RKO (cell line): ENCODE measurements at places on chromosomes 12 and 14.
A peak's percentile ranks its signal among the peaks of the same experiment; 100 is the strongest.

DNA sequence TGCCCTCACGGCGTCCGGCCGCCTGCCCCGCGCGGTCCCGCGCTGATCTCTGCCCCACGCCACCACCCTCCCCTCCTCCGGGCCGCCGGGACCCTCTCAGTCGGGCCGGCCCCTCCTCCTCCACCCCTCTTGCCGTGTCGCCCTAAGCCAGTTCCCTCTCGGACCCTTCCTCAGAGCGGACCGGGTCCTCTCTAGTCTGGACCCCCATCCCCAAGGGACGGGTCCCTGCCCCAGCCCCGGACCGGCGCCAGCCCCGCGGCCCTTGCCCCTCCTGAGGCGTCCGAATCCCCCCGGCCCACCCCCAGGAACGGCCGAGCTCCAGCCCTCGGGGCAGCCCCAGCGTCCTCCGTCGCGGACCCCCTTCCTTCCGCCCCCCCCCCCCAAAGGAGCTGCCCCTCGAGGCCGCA, 485 bp downstream of the PPP4R4 start:
- no peak for DNase-seq

- no peak for DNase-seq
Observed at GRCh38 chr12:34604227-34604626, 581.9 kb downstream of the ALG10 start.

DNA sequence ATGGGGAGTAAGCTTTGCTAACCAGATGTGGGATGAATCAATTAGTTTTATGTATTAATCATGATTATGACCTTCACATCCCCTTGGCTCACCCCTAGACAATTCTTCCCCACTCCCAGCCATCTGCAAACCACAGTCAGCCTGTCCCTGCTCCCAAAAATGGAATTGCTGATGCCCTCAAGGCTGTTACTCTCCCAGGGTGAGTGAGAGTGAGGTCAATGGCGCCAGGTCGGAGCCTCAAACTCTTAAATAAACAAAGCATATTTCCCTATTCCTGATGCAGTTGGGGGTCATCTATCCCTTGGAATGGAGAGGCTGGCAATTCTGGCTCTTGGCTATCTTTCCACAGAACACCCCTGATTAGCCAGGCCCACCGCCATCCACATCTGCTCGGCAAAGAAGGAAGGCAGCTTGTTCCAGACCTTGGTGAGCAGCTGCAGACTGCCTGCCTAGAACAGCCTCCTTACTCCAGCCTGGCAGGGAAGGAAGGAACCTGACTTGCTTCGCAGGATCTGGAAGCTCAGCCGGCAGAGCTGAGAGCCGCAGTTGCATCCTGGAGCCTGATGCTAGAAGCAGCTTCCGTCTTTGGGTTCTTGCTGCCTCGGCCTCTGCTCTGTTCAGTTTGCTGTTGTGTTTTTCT, 57.0 kb downstream of the SMUG1 start:
- DNase-seq: no peak

DNA sequence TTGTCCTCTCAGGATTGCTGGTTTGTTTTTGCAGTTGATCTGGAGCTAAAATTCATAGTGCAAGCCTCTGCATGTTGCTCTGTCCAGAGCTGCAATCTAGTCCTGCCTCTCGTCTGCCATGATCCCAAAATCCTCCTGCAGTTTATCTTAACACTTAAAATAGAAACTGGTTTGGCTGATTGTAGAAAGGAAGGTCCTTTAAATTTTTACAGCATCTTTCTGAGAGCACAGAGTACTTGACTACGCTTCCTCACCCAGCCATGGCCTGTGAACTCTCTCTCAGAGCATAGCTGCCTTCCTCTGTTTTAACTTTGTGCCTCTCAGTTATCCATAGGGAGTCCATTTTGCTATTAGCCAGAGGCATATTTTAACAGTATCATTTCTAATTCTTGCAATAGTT, 877.1 kb downstream of the C12orf50 start:
- no peak for DNase-seq

DNA sequence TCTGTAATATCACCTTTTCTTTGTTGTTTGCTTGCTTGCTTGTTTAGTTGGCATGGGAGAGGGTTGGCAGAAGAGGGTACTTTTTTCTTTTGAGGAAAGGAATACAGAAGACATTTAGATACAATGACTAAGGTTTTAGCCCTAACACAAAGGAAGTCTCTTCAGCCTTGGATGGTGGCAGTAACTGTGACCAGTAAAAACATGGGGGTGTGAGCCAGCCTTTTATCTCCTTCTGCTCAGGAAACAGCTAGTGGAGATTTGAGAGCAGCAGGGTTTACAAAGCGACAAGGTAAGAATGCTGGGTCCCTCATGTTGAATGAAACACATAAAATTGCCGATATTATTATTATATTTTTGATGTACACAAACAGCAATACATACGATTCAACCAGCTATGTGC, 40.4 kb downstream of the SLC8A3 start:
- no peak for DNase-seq

DNA sequence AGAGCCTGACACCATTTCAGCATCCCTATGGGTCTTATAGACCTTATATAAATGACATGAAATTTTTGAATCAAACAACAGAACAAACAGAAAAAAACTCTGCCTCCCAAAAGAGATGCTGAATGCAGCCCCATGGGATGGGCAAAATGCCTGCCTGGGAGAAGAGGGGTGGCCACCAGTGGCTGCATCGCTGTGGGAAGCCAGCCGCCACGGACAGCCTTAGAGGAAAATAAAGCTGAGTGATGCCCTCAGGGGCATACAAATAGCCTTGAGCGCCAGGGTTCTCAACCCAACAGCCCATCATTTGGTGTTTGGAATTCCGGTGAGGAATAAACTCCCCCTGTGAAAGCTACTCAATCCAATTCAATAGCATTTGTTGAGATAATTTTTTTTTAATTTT, 22.9 kb downstream of the SYNE3 start:
- no peak for DNase-seq

- no peak for DNase-seq
Observed at GRCh38 chr12:123986374-123986965, 13.5 kb downstream of the ZNF664 start.

DNA sequence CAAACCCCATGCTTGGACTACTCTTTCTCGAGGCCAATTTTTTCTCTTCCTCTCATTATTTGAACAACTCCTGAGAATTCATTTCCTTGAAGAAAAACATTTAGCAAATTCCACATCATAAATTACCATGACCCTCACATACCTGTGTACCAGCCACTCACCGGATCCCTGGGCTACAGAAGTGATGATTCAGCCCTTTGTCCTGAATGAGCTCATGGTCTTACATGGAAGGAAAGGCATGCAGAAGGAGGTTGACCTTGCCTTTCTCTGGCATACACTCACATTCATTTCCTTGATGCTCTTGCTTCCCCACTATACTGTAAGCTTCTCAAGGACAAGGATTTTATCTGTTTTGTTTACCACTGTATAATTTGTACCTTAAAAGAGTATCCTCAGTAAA, 191.5 kb downstream of the SLC5A8 start:
- peak; percentile 62 for DNase-seq

DNA sequence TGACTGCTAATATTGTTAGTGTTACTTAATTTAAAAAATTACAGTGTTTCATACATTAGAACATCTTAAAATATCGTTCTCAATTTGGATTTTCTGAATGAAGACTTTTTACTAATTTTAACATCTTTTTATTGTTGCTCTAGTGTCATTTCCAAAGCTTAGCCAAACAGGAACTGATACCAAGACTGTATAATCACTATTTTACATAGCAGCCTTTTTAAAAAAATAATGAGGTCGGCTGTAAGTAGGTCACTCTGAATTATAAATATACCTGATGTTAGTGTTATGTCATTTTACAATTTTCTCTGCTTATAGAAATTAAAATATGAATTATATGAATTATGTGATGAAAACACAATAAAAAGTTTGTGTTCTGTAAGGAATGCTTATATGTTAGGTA, 321.5 kb downstream of the TMEM117 start:
- DNase-seq: no peak

DNA sequence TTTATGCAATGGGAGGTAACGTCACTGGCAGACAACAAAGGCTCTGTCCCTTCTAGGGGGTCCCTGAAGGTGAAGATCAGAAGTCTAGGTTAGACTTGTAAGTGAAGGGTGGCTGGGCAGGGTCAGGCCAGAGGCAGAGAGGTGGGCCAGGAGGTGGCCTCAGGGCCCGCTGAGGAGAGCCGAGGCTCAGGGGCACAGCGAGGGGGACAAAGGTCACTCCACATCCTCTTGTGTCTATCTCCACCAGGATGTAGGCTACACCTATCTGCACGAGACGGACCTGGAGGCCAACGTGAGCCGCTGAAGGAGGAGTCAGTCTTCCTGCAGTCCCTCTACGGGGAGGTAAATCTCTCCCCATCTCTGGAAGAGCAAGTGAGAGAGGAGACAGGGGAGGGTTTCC, 20.3 kb downstream of the KRT85 start:
- DNase-seq: no peak

- no peak for DNase-seq
Observed at GRCh38 chr12:1879633-1880032, 38.8 kb downstream of the CACNA2D4 start.

DNA sequence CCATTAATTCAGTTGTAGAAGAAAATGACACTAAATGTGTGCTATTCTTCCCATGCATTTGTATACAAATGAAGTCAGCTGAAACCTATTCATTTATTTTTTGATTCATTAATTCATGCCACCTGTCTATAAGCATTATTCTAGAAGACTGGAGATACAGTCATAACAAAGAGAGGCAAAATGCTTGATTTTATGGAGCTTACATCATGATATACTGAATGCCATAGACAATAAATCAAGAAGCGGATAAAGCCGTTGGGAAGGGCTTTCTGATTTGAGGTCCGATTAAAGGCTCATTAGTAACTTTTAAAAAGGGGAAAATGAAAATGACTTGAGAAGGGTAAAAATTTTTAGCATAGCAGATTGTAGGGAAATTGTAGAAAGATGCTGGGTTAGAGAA, 494.9 kb downstream of the RERGL start:
- DNase-seq: no peak

- DNase-seq: no peak
Observed at GRCh38 chr12:41013881-41014642, 174.1 kb upstream of the PDZRN4 start.

- peak; percentile 66 for DNase-seq
Observed at GRCh38 chr12:92134638-92135274, 10.9 kb downstream of the BTG1 start.

GRCh38 chr14:73467377-73467776, 9.0 kb upstream of the NUMB start:
- DNase-seq: no peak

DNA sequence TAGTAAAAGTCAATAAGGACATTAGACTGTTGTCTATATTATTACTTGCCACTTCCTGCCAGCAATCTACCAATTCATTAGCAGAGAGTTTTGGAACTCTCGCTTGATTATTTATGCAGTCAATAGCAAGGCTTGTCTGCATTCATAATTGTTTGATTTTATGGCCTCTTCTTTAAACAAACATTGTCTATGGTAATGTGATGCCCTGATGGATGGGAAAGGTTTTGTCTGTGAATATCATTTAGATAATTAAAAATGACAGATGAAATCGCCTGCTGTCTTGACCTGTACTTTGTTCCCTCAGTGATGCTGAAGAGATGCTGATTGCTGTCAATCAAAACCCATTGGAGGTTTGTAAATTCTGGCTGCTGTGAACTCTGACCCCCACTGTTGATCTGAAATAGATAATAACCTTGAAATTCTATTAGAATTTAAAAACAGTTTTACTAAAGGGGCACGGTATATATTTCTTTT, 455.3 kb downstream of the NPAS3 start:
- no peak for DNase-seq

DNA sequence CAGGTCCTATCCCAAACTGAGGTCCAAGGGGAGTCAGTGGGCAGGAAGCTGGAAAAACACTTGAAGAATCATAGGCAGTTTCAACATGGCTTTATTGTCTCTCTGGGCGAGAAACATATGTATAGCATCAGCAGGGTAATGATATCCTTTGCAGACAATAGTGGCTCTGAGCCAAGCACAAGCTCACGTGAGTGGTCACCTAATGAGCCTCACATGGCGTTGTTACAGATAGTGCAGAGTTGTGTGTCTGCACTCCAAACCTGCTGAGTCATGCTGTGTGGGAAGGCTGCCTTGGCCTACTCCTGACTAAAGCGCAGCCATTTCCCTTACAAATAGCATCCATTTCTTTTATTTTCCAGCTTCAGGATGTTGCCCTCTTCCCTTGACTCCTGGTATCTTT, 105.2 kb upstream of the SYT1 start:
- DNase-seq: peak; percentile 38

- DNase-seq: no peak
Observed at GRCh38 chr12:71295953-71296352, 138.2 kb upstream of the TSPAN8 start.

GRCh38 chr12:46371718-46372543, 642 bp downstream of the SLC38A2 start:
- DNase-seq: peak; percentile 79

GRCh38 chr14:22341049-22341448, 248.0 kb downstream of the DAD1 start:
- DNase-seq: no peak

DNA sequence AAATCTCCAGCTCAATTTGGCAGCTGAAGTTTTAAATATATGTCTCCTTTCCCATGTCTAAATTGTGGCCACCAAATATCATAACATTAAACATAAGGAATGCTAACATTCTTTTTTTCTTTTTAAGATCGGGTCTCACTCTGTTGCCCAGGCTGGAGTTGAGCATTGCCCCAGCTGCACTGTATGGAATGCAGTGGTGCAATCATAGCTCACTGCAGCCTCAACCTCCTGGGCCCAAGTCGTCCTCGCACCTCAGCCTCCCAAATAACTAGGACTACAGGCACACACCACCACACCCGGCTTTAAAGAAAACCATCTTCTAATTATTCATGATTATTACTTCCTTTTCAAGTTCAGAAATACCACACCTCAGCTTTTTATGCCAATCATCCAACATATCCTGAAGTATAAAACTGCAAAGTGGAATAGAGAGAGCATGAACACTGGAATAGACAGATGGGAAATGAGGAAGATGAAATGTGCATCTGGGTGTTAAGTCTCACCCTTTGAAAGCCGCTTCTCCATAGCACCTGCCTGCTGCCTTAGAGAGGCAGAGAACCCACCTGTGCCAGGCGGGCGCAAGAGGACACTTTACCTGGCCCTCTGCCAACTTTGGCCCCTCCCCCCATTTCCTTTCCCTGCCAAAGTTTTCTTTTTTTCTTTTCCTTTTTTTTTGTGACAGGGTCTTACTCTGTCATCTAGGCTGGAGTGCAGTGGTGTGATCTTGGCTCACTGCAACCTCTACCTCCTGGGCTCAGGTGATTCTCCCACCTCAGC, 2.8 kb upstream of the EML1 start:
- no peak for DNase-seq

GRCh38 chr14:22386924-22387775, 201.9 kb downstream of the DAD1 start:
- peak; percentile 60 for DNase-seq
